ENCODE measurements at places on chromosomes 3 and 15.

DNA sequence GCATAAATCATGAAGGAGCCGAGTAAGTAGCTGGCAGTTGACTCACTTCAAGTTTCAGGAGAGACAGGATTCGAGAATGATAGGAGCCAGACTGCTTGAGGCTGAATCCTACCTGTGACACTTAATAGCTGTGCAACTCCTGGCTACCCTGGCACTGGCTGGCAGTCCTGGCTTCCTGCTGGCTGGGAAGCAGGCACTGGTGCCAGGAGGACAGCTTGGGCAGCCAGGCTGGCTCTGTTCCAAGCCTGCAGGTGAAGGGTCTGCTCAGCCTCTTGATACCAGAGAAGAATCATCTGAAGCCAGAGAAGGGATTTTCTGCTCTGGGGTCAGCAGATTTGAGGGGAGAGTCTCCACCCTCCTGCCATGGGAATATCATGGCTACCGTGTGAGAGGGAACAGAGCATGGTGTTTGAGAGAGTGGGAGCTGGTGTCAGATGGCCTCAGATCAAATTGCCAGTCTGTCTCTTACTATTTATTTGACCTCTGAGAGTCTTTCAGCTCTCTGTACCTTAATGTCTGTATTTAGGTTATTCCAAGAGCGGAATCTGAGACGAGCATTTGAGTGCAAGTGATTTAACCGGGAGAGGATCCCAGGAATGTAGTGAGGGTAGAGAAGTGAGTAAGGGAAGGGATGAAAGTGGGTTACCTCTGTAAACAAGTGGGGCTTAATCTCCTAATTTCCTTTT lies 4.4 kb upstream of the XIRP1 start:
- no peak for DNase-seq

DNA sequence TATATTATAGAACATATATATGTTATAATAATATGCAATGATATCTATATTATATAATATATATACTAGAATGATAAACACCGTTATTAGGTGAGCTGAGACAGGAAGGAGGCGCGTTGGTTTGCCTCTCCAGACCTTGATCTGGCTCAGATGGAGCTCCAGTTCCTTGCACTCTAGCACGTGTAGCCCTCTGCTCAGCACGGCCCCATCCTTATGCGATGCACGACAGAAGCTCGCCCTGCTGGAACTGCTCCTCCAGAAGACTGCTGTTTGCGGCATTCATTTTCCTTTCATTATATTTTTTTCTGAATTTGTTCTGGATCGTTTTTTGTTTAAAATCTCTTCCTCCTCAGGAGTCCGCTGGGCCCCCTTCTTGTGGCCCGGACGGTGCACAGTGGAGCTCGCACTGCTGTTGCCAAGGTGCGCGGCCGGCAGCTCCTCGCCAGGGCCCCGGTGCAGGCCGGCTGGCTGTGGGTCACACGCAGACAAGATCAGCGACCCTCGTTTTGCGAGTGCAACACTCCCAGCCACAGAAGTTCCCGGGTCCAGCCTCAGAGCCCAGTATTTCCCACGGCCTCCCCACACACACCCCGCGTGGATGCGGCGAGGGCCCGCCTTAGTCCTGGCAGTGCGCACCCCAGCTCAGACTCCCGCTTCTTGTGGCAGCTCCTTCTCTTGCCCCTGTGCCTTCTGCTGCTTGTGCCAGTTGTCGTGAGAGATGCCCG lies 112.2 kb downstream of the CHL1 start:
- DNase-seq, result peak; percentile 6

- DNase-seq, result peak; percentile 21
Measured at GRCh38 chr3:43893727-43894126, 203.0 kb downstream of the ABHD5 start.

- DNase-seq, result no peak
Measured at GRCh38 chr3:113055201-113055600, 64.4 kb downstream of the GTPBP8 start.

DNA sequence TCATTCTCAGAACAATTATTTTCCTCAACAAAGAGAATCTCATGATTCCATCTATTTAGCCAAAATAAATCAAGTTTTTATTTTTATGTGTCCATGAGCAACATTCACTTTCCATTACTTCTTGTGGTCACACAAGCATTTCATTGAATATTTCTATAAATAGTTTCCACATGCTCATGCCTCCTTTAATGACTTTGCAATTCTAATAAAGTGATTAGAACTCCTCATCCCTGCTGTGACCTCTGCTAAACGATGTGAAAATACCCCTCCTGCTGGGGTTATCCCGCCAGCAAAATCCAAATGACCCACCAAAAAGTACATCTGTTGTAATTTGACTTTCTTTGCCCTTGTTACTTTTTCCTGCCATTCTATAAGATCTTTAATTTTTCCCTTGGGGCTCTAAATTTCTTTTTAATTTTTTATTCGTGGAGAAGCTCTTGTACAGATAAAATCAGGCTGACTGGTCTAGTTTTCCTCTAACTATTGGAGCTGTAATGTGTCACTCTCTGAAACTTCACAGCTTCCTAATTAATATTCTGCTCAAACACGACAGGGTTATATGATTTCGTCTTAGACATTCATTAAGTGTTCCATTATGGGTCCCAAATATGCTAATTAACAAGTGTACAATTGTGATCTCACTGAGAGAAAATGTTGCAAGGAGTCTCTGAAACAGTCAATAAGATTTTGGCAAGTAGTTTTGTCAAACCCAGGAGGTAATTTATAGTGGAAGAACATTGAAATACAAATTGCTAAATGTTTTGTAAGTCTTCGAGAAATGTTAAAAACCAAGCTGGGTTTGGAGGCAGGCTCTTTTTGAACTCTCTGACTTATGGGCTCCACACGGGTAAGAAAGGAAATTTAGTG lies 533.1 kb upstream of the NAALADL2 start:
- DNase-seq, result no peak

GRCh38 chr15:98794748-98795147 lies 146.4 kb downstream of the IGF1R start:
- DNase-seq, result no peak

DNA sequence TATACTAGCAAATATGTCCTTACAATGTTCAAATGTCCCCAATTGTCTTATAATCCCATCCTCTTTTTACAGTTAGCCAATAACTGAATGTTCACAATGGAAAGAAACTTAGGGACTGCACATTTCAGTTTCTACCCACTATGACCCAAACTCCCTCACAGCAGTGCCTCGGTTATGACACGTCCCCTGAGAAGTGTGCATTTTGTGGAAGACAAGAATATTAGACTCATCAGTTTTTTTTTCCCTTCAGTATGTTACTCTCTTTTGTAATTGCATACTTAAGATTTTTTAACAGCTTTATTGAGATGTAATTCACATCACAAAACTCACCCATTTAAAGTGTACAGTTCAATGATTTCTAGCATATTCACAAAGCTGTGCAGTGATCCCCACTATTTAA lies 64.8 kb downstream of the IGF2BP2 start:
- no peak for DNase-seq

DNA sequence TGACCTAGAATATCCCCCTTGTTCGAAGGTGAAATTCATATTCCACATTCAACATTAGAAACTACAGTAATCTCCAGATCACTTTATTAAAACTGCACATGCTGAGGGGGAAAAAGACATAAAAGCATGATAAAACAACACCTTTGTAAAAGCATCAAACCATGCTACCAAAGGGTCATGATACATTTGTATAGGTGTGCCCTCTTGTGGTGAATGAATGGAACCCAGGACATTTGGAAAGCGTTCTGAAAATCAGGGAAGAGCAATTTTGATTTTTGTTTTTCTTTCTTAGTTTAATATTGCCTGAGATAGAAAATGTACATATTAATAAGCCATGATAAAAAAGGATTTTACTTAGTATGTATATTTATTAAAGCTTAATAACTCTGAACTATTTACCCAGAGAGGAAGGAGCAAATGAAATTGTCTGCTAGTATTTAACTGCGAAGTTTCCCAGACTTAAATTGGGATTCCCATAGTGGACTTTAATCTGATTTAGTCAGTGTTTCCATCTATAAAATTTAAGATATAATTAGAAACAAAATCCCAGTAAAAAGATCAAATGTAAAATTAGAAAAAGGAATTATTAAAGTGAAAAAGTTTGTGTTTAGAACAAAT lies 105.8 kb upstream of the ARL6 start:
- DNase-seq, result peak; percentile 36

GRCh38 chr3:51682079-51682478 lies 11.0 kb downstream of the TEX264 start:
- DNase-seq, result peak; percentile 70

GRCh38 chr3:141653847-141654246 lies 84.3 kb upstream of the RNF7 start:
- no peak for DNase-seq

- DNase-seq, result no peak
Measured at GRCh38 chr15:58492661-58493397, 61.0 kb downstream of the LIPC start.

GRCh38 chr3:134307425-134307824 lies 56.8 kb upstream of the RYK start:
- no peak for DNase-seq

DNA sequence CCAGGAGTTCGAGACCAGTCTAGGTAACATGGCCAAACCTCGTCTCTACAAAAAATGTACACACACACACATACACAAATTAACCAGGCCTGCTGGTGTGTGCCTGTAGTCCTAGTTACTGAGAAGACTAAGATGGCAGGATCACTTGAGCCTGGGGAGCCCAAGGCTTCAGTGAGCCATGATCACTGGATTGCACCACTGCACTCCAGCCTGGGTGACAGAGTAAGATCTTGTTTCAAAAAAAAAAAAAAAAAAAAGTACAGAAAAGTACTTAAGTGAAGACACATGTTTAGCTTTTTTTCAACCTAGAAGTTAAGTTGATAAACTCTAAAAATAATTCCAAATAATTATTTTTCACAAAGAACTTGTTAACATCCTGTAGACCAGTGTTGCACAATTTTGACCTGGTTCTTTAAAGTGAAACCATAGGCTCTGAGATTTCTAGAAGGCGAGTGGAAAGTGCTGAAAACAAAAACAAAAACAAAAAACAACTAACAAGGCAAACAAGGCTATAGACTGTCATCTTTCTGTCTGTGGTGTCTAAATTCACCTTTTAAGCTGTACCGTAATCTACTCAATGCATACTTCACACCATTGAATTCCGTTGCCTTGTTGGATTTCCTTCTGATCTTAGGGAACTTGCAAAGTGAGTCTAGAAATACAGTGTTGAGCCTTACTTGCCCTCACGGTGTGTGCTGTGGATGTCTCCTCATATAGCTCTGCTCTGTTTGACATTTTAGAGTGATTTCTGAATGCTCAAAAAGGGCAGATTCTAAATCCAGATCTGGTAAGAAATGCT lies 63.5 kb downstream of the CHST2 start:
- no peak for DNase-seq

DNA sequence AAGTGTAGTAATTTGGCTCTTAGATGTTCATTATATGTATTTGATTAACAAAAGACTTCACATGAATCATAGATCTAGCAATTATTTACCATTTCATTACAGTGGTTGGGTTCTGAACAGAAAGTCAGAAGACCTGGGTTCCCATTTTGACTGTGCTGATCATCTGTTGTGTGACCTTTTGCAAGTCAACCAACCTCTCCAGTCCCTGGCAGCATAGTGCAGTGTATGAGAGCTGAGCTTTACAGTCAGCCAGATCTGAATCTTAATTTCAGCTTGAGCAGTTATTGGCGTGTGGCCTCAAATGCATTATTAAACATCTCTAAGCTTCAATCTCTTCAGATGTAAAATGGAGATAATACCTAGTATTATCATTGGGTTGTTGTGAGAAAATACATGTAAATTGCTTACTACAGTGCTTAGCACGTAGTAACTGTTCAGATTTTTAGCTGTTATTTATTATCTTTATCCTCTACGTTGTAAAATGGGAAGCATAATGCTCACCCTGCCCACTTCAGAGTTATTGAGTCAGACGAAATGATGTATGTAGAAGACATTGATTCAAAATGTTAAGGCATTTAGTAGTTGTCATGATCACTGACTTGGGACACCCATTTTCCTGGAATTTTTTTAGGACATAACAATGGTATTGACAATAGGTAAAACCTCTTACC lies 104.0 kb downstream of the KLHL25 start:
- DNase-seq, result no peak

GRCh38 chr3:13370055-13370454 lies 50.1 kb downstream of the NUP210 start:
- no peak for DNase-seq

GRCh38 chr3:63972987-63973386 lies 50.3 kb downstream of the PSMD6 start:
- no peak for DNase-seq

DNA sequence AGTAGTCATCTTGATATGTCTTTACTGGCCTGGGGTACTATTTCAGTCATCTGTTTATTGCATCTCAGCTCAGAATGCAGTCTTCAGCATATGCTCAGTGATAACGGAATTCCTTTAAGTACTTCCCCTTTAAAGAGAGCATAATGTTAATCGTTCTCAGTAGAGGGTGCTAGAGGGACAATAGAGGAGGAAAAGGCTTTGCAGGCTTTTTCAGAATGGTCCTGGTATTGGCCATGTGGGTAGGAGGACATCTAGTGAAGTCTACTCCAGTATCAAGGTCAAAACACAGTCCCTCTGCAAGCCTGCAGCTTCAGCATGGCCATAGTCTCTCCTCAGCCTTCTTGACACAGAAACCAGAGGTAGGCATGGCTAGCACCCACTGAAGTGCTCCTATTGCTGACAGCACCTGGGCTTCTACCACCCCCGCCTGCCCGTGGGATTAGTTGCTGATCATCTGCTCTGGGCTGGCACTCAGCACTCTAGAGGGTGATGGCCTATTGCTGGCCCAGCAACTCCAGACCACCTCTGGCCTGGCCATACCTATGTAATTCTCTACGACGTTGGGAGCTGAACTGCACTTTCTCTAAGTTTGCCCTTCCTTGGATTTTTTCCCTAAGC lies 65.4 kb downstream of the KCNH8 start:
- DNase-seq, result no peak

GRCh38 chr15:75037685-75038084 lies 14.3 kb downstream of the PPCDC start:
- no peak for DNase-seq

GRCh38 chr15:40155270-40155910 lies 5.5 kb upstream of the BUB1B start:
- DNase-seq, result no peak

DNA sequence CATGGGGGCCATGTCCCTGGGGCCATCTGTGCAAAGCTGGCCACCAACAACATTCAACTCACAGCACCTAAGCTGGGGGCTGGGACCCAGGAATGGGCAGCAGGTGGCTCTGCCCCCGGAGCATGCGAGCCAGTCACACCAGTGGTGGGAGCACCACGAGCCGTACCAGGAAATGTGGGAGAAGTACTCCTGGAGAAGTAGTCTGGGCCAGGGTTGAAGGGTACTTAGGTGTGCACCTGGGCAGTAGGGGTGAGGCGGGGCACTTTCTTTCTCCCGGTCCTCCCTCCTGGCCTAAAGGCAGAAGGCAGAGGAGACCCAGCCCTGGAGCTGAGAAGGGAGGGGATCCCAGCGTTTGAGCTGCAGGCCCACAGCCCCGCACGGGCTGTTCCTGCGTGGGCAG lies 94.2 kb downstream of the PLXNA1 start:
- no peak for DNase-seq

Data from head of caudate nucleus (tissue), 42 donors.